ENCODE measurements at places on chromosomes 13 and 19.

DNA sequence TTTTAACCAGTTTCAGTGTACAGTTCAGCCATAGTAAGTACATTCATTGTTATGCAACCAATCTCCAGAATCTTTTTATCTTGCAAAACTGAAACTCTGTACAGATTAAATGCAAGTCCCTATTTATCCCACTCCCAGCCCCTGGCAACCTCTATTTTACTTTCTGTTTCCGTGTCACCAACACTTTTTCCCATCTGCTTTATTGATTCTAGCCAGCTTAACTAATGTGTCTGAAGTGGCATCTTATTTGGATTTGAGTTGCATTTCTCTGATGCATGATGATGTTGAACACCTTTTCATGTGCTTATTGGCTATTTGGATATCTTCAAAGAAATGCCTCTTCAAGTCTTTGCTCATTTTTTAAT lies 18.9 kb downstream of the SPATA13 start:
- DNase-seq = no peak

DNA sequence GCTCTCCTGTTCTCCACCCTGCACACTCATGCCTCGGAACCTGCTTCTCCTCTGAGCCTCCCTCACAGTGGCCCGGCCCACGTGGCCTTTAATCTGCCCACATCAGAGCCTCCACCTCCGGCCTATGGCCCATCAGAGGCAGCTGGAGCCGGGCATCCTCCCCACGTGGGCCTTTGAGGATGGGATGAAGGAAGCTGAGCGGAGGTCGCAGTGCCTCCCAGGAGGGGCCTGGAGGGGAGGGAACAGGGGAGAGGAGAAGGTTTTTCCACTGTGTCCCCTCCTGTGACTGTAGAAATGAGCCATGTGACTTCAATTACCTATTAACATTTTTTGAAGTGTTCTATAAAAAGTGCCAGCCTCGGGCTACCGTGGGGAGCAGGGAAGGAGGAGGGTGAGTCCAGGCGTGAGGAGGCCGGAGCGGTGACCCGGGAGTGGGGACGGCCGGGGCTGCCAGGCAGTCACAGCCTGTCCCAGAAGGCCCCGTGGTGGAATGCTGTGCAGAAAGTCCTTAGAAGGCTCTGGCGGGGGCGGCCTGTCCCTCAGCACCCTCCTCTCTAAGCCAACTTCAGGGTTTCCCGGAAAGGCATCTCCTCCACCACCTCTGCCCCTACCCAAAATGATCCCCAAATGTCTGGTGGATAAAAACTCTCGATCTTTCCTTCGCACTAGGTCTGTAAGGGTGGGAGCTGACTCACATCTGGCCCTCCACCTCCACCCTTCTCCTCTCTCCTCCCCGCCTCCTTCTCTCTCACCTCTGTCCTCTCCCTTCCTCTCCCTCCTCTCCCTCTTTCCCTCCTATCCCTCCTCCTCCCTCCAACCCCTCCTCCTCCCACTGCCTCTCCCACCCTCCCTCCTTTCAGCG lies 24.8 kb upstream of the SLC1A5 start:
- DNase-seq = no peak

GRCh38 chr19:558770-559439 lies 13.5 kb upstream of the BSG start:
- no peak for DNase-seq

- no peak for DNase-seq
These were observed 65.3 kb downstream of the PCDH20 start for GRCh38 chr13:61350341-61350740.

DNA sequence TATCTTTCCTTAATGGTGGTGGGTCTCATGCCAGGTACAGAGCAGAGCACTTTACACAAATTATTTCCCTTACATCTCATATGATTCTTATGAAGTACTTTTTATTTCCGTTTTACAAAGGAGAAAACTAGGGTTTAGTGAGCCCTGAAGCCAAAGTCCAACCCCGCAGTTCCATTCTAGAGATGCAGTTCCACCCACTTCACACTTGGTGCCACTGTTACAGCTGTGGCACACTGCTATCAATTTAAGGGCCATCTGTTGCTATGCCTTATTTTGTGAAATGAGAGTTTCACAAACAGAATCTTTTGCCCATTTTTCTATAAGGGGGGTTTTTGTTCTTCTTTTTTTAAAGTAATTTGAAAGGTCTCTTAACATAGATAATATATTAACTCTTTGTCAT lies 12.9 kb downstream of the MIPEP start:
- DNase-seq = no peak

DNA sequence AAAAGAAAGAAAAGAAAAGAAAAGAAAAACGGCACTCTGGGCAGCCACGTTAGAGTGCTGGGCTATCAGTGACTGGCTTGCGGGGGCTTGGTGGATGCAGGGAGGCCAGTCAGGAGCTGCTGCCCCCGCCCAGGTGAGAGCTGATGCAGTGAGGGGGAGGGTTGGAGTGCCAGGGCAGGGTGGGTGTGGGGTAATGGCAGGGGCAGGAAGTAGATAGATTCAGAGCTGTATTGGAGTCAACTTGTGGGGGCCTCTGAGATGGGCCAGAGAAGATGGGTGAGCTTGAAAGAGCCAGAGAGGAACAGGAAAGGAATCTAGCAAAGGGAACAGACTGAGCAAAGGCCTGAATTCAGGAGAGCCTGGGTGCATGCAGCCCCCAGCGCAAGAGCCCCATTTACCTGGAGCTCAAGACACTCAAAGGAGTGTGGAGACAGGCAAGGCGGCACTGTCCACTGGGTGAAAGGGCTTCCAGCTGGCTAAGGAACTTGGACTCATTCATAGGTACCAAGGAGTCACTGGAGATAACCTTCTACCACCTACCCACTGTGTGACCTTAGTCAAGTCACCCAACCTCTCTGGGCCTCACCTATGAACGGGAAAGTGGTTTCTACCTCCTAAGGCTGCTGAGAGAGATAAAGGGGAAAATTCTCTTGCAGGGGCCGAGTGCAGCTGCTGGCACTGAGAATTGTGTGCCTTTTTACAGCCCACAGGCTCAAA lies 20.2 kb downstream of the VSTM2B start:
- no peak for DNase-seq

GRCh38 chr19:15320116-15320515 lies 12.2 kb downstream of the BRD4 start:
- DNase-seq = no peak

DNA sequence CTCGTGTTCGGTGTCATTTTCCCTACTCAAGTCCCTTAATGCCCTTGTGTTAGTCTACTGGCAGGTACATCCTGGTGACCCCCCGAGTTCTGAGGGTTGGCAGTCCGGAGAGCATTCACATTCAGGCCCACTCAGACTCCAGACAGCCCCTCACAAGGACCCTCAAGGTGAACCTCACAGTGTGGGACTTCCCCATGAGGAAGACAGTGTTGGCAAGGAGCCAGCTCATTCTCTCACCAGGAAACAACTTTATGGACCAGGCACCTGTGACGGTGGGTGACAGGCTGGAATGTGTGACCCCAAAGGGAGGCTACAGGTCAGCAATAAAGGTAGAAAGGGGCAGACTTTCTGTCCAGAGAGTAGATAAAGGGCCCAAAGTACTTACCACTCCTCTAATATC lies 24.5 kb downstream of the RDH8 start:
- DNase-seq = no peak

GRCh38 chr19:5166262-5166661 lies 174.3 kb downstream of the PTPRS start:
- no peak for DNase-seq

DNA sequence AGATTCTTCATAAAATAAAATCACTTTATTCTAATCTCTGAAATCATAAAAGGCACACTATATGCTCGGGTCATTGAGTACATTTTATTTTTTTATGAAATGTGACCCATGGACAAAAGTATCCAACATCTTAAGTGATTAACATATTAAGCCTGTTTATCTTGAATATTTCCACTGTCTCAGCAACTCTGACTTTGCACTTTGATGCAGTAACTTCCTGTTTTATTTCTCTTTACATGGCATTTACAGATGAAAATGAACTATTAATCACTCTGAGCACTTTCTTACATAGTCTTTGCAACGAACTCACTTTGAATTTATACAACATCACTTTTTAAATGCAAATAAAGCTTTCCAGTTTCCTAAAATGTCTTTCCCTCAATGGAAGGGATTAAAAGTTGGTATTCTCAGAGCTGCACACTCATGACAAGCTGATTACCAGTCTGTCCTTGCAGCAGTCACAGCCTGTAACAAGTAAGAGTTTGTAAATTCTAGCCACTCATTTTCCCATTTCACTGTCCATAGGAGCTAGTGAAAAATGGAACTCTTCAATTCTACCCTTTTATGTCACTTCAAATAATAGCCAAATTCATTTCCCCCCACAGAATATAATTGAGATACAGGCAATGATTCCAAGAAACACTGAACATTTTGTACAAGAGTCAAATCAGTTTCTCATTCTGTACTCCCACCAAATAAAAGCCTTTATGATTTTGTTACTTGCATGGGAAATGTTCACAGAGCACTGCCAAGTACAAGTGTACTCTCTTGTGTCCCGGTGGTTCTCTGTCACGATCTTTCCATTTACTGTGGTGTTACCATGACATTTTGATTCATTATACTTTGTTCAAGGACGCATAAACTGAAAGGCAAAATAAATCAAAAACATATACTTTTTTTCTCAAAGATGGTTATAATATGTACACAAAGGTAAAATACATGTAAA lies 1968.9 kb downstream of the PCDH9 start:
- no peak for DNase-seq

DNA sequence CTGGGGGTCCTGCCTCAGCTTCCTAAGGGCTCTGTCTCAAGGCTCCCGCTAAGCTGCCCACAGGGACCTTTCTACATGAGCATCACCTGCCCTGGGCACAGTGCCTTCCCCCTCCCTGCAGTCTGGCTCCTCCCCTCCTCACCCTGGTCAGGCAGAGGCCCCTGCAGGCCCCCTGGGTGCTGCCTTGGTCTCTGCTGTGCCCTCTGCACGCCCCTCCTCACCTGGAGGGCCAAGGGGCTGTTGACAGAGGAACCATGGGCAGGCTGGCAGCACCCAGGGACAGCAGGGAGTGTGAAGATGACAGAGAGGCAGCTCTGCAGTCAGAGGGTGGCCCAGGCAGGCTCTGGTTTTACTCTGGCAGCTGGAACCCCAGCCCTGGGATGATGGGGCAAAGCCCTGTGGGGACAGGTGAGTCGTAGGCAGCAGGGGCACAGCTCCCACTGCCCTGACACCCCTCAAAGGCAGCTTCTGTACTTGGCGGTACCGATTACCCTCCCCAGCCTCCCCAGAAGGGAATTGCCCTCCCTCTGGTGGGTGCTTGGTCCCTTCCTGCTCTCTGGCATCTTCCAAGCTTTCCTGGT lies 43.1 kb downstream of the SUGP2 start:
- DNase-seq = no peak

DNA sequence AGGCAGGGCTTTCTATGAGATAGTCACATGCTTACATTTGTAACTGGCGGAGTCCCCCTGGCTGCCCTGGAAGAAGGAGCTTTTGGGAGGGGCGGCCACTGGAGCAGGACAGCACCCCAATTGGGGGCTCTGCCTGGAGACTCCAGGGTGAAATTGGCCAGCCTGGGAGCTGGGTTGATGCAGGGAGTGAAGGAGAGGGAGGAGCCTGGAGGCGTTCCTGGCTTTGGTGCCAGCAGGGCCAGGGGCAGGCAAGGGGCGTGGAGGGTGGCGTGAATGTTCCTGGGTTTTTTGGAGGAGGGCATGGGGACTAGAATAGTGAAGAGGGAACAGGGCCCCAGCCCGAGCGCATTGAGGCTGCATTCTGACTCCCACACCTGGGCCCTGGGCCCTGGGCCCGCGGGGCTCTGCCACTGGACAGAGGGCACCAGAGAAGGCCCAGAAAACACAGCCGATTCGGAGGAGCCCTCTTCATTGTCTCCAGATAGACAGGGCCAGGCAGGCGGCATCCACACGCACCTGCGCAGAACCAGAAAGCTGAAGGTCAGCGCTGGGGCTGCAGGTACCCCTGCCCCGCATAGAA lies 29.5 kb downstream of the COMP start:
- peak; percentile 15 for DNase-seq

GRCh38 chr13:110212529-110212928 lies 94.4 kb downstream of the COL4A1 start:
- DNase-seq = no peak

DNA sequence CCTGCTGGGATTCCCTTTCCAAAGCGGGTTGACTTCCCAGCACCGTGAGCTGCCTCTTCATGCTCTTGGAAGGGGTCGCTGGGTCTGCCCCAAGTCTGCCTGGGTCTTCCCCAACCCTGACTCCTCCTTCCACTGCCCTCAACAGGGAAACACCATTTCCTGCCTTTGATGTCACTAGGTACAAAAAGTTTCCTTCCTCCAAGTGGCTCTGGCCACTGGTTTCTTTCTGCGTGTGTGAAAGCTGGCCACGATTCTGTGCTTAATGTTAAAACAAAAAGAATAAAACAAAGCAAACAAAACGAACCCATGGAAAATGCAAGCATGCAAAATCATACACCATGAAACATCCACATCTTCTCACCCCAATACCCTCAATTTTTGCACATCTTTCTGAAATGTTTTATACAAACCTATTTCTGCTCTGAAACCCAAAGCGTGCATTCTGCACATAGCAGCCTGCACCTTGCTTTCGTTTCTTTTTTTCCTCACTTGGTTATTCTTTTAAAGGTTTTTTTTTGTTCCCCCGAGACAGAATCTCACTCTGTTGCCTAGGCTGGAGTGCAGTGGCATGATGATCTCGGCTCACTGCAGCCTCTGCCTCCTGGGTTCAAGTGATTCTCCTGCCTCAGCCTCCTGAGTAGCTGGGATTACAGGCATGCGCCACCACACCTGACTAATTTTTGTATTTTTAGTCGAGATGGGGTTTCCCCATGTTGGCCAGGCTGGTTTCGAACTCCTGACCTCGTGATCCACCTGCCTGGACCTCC lies 12.5 kb upstream of the TNFSF9 start:
- DNase-seq = no peak

- DNase-seq = no peak
These were observed 15.0 kb upstream of the TMPRSS9 start for GRCh38 chr19:2345076-2345475.

- DNase-seq = no peak
These were observed 90.2 kb downstream of the GPC6 start for GRCh38 chr13:93316841-93317240.

- no peak for DNase-seq
These were observed 814 bp downstream of the ZNF211 start for GRCh38 chr19:57633832-57634131.

DNA sequence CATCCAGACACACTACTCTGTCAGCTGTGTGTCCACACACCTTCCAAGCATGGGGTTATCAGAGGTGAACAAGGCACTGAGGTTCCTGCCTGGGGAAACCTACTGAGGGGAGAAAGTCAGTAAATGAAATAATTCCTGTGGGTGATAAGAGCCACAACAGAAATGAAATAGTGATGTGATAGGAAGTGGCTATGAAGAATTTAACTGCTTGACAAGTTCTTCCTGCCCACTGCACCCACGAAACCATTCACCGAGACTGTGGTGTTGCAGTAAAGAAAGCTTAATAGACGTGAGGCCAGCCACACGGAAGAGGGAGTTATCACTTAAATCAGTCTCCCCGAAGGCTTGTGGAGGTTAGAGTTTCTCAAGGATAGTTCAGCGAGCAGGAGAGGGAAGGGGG lies 353.1 kb downstream of the UQCRFS1 start:
- DNase-seq = no peak

DNA sequence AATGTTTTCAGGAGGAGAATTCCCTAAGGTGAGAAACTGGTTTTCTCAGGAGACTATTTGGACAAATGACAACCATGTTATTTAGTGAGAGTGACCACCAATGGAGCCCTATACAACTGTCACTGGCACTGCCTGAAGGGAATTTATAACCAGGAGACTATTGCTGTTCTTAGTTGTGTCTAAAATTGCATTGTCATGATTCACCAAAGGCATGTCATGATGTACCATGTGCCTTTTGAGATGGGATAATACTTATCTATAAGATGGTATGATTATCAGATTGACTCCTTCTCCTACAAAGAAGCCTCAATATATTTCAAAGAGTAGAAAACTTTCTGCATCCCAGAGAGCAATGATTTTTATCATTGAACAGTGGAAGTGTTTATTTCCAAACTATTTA lies 739.4 kb upstream of the GPC6 start:
- DNase-seq = no peak

Measured in NCI-H2029 treated with DMSO at 0.1 percent for 48 hours (cell line).